ENCODE measurements at places on chromosomes 7 and 10.

GRCh38 chr7:136667584-136667983 is 200.9 kb upstream of the CHRM2 start:
- DNase-seq, result no peak

DNA sequence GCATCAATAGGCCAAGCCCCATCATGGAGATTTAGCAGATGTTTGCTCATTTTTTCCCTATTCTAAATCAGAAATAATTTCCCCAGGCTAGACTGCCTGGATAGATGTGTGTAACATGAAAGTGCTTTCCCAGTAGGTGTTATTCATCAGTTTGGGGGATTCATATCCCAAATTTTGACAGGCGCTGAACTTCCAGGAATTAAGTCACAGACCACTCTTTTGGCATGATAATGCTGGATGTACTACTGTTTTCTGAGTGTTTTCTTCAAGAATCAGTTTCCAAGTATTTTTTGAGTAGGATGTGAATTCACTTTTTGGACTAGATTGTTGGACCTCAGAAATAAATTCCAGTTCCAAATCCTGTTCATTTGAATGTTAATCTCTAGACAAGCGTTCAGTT is 637.4 kb downstream of the REEP3 start:
- DNase-seq, result no peak

DNA sequence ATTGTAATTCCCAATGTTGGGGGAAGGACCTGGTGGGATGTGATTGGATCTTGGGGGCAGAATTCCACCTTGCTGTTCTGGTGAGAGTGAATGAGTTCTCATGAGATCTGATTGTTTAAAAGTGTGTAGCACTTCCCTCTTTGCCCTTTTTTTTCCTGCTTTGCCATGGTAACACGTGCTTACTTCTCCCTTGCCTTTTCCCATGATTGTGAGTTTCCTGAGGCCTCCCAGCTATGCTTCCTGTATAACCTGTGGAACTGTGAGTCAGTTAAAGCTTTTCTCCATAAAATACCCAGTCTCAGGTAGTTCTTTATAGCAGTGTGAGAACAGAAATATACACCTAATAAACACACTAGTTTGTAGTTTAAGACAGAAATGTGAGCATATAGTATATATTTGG is 166.8 kb upstream of the MAGI2 start:
- no peak for DNase-seq

DNA sequence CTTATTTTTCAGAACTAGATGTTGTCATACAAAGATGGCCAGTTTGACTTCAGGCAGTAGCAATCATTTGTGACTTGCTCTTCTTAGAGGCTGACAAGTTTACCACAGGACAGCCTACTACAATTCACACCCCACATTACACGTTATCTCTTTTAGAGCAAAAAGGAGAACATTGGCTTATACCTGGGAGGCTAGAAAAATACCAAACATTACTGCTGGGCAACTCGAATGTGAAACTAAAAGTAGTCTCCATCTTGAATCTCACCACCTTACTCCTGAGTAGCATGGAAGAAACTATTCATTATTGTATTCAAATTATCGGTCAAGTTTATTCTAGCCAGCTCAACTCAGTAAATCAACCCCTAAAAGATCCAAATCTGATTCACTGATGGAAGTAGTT is 90.7 kb upstream of the TMEM26 start:
- no peak for DNase-seq

GRCh38 chr10:120508966-120509365 is 51.9 kb downstream of the PLPP4 start:
- DNase-seq, result no peak

- no peak for DNase-seq
Observed at GRCh38 chr7:138618506-138618905, 82.7 kb downstream of the SVOPL start.

DNA sequence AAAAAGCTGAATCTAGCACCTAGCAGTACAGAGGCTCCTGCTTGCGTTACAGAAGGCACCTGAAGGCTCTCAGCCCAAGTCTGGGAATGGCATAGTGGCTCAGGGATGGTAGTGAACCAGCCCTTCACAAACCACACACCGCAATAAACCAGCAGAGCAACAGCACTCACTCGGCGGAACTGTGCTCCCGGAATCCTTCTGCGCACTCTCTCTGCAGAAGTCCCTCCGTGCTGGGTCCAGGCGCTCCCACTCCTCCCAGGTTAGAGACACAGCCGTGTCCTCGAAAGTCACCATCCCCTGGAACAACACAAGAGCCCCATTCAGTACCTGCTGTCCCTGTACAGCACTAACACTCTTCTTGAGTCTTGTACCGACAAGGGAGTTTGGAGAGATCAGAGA is 1.5 kb downstream of the ZNF394 start:
- no peak for DNase-seq

GRCh38 chr7:141695803-141696289 is 6.1 kb downstream of the DENND11 start:
- DNase-seq, result no peak

GRCh38 chr7:155631155-155631554 is 13.3 kb upstream of the RBM33 start:
- DNase-seq, result no peak

- peak; percentile 26 for DNase-seq
Observed at GRCh38 chr7:142880876-142881505, 4.6 kb downstream of the TRPV6 start.

DNA sequence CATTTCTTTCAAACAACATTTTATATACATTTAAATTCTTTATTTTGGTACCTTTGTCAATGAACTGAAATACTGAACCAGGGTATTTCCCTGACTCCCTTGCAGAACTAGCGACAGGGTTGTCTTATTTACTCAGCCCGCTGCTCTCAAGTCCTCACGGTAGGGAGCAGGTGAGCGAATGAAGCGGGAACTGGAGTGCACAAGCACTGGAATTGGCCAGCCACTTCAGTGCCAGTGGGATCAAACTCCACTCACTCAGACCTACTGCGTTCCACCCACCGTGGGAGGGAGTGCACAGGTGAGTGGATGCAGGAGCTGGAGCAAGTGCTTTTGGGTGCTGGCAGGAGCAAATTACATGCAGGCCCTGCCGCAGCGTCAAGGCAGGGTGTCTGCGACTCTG is 28.1 kb upstream of the NEUROD6 start:
- DNase-seq, result no peak

DNA sequence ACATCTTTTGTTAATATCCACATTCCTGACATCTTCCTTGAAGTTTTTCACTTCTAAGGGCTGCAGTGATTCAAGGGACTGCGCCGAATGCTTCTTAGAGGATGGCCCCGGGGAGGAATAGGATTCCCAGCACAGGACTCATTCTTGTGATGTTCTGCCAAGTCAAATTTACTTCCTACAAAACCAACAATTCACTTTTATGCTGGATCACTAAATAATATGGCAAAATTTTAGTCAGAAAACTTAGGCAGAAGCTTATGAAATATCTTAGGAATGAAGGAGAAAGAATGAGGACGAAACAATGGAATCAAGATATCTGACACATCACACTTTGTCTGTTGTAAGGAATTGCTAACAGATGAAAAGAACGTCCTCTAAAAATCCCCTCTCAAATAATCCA is 151.5 kb downstream of the JAZF1 start:
- DNase-seq, result no peak

DNA sequence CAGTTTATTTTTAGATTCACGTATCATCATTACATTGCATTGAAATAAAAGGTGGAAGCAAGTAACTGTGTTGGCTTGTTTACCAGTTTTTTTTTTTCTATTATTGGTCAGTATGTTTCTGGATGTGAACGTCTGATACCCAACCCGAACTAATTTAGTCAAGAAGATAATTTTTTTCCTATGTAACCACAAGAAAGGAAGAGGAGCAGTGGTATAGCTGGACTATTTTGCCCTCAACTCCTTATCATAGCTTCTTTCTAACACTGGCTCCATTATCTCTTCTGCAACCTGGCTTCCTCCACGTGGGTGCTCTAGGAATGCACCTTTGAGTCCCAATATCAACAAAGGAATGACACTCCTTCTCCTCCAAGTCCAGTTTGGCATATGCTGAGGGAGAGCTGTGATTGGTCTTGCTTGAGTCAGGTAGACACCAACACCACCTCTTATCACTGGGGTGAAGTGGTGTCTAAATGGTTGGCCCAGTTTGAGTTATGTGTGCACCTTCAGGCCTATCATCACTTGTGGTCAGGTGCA is 29.4 kb downstream of the OR9A2 start:
- DNase-seq, result no peak

DNA sequence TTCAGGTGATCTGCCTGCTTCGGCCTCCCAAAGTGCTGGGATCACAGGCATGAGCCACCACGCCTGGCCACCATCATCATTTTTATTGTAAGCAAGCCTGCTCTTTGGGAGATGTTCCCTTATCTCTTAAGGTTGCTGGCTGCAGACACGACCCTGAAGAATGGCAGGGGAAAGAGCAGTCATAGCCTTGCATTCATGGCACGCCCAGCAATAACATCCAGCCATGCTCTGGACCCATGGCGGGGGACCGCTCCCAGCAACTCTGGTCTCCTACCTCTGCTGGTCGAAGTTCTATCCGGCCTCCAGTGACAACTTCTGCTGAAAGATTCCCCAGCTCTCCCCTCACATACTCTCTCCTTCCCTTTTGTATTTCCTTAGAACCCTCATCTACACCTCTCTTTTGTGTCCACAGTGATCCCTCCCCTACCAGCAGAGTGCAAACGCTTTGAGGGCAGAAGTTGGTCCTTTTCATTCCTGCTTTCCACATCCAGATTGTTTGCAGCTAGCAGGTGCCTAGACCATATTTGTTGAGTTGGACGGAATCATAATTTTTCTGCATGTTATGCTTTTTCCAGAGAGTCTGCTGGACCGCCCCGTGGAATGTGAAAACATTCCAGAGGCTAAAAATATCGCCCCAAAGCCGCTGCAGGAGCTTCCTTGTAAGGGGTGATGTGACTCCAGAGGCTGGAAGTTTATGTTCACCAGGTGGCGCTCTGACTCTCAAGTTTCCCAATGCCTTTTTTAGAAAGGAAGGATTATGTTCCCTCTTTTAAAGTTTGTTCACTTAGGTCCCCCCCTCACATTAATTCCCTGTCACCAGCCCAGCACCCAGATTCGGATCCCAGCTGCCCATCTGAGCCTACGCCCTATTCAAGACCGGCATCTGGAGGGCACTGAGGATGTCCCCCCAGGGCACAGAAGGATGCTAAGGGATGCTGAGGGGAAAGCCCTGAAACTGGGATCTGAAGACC is 4.3 kb upstream of the MARVELD1 start:
- no peak for DNase-seq

GRCh38 chr7:30912021-30912730 is 523 bp downstream of the AQP1 start:
- DNase-seq, result no peak

GRCh38 chr10:21355591-21356011 is 169.9 kb downstream of the SKIDA1 start:
- DNase-seq, result no peak

- DNase-seq, result no peak
Observed at GRCh38 chr10:103969436-103969835, 2.5 kb downstream of the SLK start.

- DNase-seq, result no peak
Observed at GRCh38 chr10:122029499-122030199, 40.7 kb downstream of the TACC2 start.

GRCh38 chr7:12233175-12233574 is 22.1 kb downstream of the TMEM106B start:
- no peak for DNase-seq

- no peak for DNase-seq
Observed at GRCh38 chr10:28149746-28150145, 150.9 kb upstream of the ODAD2 start.

DNA sequence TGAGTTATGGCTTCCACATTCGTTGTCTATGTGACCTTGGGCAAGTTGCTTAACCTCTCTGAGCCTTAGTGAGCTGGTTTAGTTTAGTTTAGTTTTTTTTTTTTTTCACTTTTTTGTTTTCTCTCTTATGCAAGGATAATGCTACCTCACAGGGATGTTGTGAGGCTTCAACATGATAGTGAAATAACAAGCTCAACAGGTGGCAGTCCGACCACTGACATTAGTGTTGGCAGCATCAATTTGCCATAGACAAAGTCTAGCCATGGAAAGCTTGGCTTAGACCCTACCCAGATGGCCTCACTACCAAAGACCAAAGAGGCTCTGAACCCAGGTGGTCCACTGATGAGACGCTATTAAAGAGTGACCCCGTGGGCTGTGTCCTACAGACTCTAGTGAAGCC is 27.2 kb upstream of the UNC5B start:
- no peak for DNase-seq

- no peak for DNase-seq
Observed at GRCh38 chr10:70678757-70679489, 6.6 kb downstream of the ADAMTS14 start.

DNA sequence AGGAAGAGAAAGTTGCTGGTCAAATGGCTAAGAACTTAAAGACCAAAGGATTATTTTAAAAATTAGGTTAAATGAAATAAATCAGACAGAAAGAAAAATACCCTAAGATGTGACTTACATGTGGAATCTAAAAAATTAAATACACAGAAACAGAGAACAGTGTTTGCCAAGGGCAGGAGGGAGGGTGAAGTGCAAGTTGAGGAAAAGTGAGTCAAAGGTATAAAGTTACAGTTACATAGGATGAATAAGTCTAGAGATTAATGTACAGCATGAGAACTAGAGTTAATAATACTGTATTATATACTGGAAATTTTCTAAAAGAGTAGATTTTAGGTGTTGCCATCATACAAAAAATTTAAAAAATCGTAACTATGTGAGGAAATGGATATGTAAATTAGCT is 146.3 kb downstream of the MDFIC start:
- DNase-seq, result no peak

DNA sequence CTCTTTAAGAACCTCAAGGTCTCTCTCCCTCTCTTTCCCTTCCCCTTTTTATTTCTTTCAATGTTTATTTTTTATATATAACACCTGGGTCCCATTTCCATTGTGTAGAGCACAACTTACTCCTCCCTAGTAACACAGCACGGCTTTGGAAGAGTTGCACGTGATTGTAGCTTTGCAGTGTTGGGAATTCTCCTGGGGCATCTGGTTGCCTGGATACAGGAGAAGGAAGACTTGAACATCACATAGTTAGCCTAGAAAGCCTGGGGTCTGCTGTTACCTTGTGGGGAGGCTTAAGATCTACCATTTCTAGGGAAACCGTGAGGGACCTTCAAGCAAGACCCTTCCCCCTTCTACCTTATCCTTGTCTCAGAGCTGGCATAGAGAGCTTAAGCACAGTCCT is 41.1 kb upstream of the NFKB2 start:
- no peak for DNase-seq

DNA sequence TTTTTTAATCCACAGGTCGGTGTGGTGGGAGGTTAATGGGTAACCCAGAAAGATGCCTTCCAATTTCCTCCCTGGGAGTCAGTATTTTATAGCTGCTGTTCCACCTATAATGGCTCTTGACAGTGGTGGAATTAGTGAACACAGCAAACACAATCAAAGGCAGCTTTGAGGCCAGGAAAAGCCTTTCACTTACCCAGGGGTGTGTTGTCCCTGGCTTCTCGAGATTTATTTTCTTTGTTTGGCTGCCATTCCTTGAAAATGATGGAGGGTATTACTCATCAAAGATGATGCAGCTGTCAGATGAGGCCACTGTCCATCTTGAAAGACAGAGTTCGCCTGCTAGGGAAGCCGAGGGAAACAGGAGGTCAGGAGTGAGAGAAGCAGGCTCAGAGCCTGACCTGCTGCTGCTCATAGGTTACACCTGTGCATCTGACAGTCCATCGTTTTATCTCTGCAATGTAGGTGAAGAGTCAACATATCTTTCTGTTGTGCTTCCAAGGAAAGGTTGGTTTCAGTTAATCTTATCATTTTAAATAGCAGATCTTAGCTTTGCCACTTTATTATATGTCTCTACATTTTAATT is 221.6 kb downstream of the XPNPEP1 start:
- no peak for DNase-seq

Data from T-helper 2 cell (primary cell).